ENCODE measurements at places on chromosomes 5 and 9.
A peak's percentile ranks its signal among the peaks of the same experiment; 100 is the strongest.

DNA sequence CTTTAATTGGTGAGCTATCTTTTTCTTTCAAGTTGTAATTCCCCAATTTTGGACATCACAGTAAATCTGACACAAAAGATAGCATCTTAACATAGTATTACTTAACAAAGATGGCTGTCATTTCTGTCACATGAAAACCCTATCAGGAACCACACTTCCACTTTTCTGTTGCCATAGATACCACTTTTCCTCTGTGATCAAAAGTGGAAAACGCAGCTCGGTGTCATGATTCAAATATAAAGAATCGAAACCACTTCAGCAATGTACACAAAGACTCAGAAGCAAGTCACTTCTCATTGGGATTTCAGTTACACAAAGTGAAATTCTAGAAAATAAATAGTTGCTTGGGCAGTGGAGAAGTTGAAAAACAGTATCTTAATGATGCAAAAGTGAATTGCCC lies 524.9 kb upstream of the ITGA1 start:
- no peak for DNase-seq

DNA sequence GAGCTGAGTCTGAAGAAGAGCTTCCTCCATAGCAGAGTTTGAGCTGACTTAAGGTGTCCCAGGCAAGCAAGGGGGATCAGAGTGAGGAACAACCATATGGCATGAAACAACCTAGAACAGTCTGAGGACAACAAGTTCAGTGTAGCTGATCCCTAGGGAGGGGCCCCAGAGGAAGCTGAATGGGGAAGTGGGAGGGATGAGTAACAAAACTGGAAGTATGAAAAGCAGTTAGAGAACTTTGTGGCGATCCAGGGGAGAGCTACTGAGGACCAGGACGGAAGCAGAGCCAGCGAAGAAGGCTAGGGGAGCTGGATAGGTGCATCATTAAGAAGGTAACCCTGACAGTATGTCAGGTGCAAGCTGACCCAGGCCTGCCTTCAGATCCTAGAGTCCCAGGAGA lies 580.8 kb downstream of the BNC2 start:
- DNase-seq = peak; percentile 56

GRCh38 chr9:131771646-131772045 lies 31.8 kb upstream of the RAPGEF1 start:
- DNase-seq = no peak

- peak; percentile 46 for DNase-seq
These were observed 20.8 kb downstream of the VCAN start for GRCh38 chr5:83492331-83492730.

DNA sequence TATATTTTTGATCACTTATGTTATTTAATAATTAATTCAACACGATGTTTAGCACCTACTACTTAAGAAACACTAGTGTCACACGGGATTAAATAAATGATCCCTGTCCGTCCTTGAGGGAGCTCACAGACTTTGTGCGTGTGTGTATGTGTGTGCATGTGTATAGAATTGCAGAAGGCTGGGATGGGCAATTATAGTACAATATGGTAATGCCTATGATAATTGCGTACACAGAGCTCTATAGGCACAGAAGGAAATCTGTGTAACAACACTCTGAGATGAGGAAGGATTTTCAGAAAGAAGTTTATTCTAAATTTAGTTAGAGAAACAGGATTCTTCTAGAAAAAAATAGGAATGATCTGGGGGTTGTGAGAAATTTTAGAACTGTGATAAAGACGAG lies 76.9 kb downstream of the CDH12 start:
- DNase-seq = no peak

DNA sequence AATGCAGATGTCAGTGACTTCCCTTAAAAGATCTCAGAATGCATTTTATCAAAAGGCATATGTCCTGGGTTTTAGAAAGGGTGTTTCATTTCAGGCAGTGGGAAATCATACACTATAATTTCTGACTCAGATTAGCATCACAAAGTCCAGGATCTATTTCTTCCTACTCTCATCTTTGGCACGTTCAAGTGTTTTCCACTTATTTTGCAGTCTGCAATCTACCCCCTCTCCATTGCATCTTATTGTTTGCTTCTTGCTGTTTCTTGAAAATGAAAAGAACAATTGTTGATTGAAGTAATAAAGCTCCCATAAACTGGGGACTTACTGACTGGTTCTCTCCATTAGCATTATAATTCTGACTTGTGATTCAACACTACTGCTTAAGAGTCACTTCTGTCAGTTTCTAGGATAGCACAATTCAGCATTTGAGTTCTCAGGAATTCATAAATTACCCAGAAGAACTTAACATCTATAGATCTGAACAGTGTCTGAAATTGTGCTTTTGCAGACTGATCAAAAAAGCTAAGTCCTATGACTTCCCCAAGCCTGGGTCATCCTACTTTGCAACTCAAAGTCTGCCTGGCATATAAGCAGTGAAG lies 332.9 kb downstream of the RASEF start:
- DNase-seq = no peak

GRCh38 chr5:81980598-81981260 lies 8.9 kb downstream of the ATG10 start:
- no peak for DNase-seq

GRCh38 chr9:130939405-130940026 lies 469 bp upstream of the FIBCD1 start:
- peak; percentile 30 for DNase-seq

DNA sequence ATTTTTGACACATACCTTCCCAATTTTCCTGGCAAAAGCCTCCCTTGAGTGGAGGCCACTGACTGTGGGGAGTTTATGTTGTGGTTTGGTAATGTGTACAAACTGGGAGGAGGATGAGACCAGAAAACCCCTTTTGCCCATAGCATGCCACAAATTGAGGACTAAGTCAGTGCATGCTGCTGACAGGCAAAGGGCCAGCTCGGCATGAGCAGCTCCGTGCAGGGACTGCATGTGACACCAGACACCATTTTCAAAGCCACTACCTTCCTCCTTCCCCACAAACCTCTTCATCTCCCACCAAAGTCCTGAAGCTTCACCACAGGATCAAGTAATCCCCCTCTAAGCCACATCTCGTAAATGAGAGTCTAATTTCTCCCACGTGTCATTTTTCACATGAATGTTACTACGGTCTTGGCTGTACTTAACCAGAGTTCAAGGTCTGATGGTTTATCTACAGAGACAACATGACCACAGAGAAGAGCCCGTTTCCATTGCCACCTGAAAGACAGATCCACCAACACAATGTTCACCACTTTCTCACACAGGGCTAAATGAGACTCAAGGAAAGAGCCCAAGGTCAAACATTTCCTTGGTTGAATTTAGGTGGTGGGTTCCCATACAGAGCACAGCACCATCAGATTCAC lies 106.5 kb downstream of the NFIB start:
- no peak for DNase-seq

DNA sequence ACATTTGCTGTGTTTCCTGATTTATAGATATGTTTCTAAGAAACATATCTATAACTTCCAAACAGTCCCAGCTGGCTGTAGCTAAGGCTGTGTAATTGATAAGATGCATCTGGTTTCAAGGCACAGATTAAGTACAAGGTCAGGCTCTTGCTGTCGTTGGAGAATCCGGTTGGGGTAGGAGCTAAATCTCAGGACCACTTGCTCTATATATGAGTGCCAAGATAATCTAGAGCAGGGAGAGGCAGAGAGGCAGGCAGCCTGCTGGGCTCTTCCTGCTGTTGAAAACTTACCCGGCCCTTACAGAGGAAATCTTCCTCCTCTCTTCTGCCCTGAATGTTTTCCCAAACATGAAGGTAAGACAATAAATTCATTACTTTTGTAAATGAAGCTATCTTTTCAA lies at the start of gene C7:
Gene C7, plus strand, starts transcription at position 234 of the 400 bp plus-strand sequence. Its CDS starts 114 bp downstream, at position 348.
- peak; percentile 93 for DNase-seq

- no peak for DNase-seq
These were observed 71.8 kb downstream of the RAPGEF1 start for GRCh38 chr9:131668057-131668438.

DNA sequence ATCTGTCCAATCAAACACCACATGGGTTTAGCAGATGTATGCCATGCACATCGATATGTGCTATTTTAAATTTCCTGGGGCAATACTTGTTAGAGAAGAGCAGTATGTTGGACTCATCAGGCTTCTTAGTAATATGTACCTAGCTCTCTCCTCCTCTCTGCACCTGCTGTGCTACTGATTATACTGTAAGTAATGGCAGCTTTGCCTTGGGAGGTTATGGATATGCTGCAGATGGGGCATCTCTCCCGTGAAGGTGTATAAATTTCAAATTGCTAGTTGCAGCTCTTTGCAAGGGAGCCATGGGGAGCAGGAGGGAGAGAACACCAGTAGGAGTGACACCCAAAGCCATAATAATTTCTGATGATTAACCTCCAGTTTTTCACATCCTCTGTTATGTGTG lies 101.5 kb downstream of the SPATA31D1 start:
- no peak for DNase-seq

- DNase-seq = no peak
These were observed 9.9 kb upstream of the HMCN2 start for GRCh38 chr9:130255631-130256134.

GRCh38 chr9:9645006-9645405 lies 967.8 kb downstream of the PTPRD start:
- DNase-seq = no peak

- no peak for DNase-seq
These were observed 24.0 kb downstream of the NKD2 start for GRCh38 chr5:1032551-1033027.

- DNase-seq = no peak
These were observed 19.6 kb upstream of the FLT4 start for GRCh38 chr5:180668835-180669596.

DNA sequence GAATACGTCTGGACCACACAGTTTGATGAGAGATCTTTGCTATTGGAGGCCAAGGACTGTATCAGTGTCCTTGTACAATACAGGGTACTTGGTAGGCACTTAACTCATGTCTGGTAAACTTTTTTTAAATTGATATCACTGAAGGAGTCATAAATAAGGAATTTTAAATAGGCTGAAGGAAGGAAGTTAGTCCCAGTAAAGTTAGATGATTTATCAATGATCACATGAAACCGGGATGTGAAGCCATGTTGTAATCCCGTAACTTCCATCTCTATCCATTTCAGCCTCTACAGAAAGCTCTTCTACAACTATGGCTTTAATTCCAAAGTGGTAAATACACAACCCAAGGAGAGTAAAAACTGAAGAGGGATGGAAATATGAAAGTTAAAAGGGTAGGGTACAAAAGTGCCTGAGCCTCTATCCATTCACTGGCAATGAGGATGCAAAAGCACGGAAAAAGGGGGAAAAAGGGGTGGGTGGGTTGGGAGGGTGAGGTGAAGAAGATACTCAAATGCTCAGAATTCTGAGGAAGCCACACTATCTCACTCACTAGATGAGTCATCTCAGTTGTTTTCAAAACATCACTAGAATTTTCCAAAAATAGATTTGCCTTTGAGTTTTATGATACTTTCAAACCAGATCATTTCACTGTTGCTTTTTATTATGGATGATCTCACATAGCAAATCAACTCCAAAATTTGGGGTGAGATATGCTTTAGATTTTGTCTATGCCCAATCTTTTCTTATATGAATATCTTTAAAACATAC lies 1053.5 kb downstream of the NR2F1-AS1 start:
- DNase-seq = peak; percentile 38

- peak; percentile 31 for DNase-seq
These were observed 97.9 kb downstream of the YIPF5 start for GRCh38 chr5:144072518-144072927.

DNA sequence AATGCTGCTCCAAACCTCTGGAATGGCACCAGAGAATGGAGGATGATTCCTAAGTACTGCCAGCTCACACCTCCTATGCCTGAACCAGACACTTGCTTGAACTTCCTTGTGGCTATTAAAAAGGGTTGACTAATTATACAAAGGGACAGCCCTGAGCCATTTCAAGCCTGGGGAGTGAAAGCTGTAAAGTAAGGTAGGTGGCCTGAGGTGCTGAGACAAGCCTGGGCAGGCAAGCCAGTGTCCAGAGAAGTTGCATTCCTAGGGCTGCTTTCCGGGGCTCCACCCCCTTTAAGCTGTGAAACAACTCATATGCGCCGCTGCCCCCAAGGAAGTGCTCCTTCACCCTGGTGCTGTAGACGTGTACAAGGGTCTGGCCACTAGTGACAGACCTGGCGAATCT lies 79.9 kb upstream of the SLC1A3 start:
- DNase-seq = no peak

- peak; percentile 91 for DNase-seq
These were observed 516.6 kb downstream of the RAB3C start for GRCh38 chr5:59099270-59099994.

DNA sequence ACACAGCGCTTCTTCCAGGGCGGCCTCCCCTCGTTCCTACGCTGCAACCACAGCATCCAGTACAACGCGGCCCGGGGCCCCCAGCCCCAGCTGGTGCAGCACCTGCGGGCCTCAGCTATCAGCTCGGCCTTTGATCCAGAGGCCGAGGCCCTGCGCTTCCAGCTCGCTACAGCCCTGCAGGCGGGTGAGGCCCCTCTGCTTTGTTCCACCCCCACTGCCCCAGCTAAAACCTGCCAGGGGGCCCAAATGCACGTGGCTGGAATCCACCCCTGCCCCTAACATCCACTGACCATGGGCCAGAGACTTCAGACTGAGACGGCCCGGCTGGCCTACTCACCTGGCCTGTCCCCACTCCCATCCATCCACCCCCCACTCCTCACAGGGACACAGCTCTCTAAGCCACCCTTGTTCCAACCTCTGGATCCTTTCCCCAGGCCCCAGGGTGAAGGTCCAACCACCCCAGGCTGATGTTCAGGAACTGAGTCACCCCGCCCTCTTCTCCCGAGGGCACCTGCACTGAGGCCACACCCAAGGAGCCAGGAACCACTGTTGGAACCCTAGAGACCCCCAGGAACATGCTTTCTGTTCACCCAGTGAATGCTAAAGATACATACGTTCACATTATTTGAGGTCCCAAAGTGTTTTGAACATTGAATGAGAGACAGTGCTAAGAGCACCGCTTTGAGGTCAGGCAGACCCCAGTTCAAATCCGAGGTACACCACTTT lies 18.9 kb upstream of the ASS1 start:
- DNase-seq = no peak

GRCh38 chr9:80498001-80498555 lies 926.3 kb downstream of the TLE4 start:
- DNase-seq = no peak

- no peak for DNase-seq
These were observed 3.4 kb downstream of the MYMK start for GRCh38 chr9:133521122-133522072.

- DNase-seq = peak; percentile 79
These were observed 24.4 kb upstream of the TGFBI start for GRCh38 chr5:136004436-136004835.

DNA sequence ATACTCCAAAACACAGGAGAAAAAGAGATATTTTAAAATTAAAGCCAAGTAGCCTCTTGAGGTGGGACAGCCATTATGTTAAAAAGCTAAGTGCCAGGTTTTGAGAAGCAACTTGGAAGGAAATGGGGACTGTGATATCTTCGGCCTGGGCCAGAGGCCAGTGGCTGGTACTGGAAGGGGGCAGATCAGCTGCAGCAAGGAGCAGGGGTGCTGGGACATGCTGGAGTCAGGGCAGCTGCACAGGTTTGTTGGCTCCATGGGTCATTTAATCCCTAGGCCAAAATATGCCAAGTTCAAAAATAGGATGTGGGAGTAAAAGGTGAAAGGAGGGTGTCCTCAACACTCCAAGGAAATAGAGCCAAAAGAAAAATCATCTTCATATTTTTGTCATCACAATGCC lies 30.0 kb downstream of the ADRB2 start:
- no peak for DNase-seq

Data from cardiac fibroblast (primary cell).